GM12878 (cell line): ENCODE measurements at places on chromosomes 2 and 18.

- DNase-seq: no peak
These were observed 85.1 kb downstream of the ANKRD12 start for GRCh38 chr18:9221661-9222060.

- DNase-seq: no peak
These were observed 39.8 kb downstream of the RBM45 start for GRCh38 chr2:178152033-178152432.

GRCh38 chr2:229903037-229903436 is 18.8 kb downstream of the TRIP12 start:
- no peak for DNase-seq

DNA sequence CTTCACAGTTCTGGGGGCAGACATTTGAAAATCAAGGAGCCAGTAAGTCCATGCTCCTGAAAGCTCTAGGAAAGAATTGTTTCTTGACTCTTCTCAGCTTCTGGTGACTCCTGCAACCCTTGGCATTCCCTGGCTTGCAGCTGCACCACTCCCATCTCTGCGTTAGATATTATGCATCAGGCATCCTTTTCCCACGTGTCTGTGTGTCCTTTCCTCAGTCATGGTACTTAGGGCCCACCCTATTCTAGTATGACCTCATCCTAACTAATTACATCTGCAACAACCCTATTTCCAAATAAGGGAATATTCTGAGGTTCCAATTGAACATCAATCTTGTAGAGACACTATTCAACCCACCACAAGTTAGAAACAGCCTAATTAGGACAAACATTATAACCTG is 931.7 kb upstream of the CHAC2 start:
- DNase-seq: no peak

DNA sequence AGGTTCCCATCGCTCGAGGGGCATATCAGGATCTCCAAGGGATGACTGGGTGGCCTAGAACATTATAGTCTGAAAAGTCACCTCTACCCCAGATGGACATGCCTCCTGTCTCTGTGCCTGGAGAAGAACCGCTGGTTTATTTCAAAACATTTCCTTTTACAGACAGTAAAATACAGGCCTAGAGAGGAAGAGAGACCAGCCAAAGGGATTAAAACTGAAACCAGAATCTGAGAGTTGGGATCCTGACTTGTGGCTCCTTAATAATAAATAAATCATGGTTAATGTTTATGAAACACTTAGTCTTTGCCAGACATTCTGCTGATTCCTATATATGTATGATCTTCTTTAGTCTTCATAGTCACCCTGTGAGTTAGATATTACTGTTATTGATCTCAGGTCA is 153.7 kb downstream of the DDX1 start:
- no peak for DNase-seq

GRCh38 chr18:35019933-35020332 is 21.3 kb upstream of the MAPRE2 start:
- no peak for DNase-seq

DNA sequence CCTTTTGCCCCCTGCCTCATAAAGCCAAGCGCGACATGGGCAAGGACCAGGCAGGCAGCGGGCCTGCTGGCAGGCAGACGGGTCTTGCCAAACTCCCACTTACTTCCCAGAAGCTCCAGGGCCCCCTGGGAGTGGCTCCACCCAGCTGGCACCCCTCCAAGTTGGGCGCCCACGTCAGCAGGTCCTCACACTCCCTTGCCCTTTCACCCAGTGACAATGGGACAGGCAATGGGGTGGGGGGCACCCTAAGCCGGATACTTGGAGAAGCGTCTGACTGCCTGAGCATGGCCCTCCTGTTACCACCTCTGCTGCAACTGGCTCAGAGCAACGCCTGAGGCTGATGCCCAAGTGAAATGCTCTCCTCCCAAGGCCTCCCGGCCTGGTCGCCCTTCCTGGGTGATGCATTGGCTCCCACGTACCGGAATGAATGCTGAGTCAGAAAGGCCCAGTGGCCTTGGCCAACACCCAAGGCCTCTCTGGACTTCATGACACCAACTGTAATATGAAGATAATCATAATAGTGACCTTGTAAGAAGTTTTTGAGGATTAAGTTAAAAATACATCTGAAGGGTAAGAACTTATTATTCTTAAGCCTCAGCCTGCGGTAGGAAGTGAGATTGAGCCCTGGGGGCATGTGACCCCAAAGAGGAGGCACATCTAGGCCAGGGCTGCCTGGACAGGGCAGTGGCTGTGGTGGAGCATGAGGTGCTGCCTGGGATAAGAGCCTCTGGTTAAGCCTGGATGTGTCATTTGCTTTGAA is 31.6 kb downstream of the KCNK3 start:
- DNase-seq: no peak

DNA sequence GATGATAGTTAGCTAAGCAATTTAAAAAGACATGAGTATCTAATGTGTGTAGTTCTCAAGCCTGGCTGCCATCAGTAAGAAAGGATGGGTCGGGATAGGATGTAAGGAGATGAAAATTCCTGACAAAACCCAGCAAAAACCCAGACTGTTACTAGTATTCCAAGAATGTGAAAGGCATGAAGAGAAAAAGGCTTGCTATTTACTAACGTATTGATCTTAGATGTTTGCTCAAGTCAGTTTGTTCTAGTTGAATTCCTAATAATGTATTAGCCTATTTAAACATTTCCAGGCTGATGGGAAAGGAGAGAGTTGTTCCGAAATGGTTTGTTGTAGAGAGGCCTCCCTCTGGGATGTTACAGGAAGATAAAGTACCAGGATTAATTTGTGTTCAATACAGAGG is 88.2 kb downstream of the ZNF532 start:
- DNase-seq: no peak

DNA sequence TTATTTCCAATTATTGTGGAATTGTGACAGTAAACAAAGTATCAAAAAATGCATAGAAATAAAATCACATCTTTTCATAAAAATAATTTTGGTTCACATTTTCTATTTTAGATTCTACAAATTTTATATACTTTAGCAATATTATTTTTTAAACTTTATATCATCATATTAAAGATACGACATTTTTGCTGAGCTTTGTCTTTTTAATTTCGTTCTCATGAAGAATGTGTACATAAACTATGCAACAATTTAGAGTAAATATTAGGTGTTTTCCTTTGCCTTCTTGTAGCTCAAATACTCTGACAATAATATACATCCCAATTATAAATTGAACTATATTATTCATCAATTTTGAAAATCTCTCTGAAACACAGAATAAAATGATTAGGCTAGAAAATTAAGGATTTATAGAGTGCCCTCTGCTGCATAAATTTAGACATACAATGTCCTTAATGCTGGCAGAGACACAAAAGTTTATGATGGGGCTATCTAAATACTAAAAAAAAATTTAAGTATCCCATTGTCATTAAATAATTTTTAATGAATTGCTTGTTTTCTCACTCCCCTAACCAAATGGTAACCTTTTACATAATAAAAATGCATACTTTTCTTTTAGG is 45.7 kb downstream of the CCDC102B start:
- no peak for DNase-seq

- no peak for DNase-seq
These were observed 46.0 kb upstream of the MTIF2 start for GRCh38 chr2:55314985-55315384.

GRCh38 chr2:28393114-28393836 is 617 bp downstream of the FOSL2 start:
- no peak for DNase-seq

GRCh38 chr2:24374301-24374700 is 14.0 kb upstream of the ITSN2 start:
- DNase-seq: no peak

- DNase-seq: no peak
These were observed 29.7 kb upstream of the IL1B start for GRCh38 chr2:112866128-112866835.

GRCh38 chr2:191933307-191934105 is 86.6 kb upstream of the CAVIN2 start:
- peak; percentile 40 for DNase-seq

DNA sequence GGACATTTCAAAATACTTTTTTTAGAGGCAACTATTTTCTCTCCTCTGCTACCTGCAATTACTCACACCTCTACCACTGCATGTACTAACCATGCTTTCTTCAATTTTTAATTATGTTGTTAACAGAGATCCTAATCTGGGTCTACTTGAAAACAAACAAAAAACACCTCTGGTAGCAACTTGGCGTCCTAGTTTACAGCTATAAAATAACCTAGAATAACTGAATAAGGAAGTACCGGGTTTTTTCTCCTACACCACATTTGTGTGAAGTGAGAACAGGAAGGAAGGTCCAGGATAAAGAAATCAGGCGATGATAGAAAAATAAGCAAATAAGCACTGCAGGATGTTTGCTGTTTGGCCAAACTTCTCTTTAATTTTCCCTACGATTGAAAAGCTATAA is 633.5 kb downstream of the LRP1B start:
- DNase-seq: no peak
